ENCODE measurements at places on chromosomes 12 and 14. TPM values are rescaled to one million over a fixed set of nuclear protein-coding genes. Genes with fewer than 3 reads are reported as not detected.

GRCh38 chr12:57234233-57234570, 4.7 kb downstream of the SHMT2 start:
- DNase-seq, result no peak

DNA sequence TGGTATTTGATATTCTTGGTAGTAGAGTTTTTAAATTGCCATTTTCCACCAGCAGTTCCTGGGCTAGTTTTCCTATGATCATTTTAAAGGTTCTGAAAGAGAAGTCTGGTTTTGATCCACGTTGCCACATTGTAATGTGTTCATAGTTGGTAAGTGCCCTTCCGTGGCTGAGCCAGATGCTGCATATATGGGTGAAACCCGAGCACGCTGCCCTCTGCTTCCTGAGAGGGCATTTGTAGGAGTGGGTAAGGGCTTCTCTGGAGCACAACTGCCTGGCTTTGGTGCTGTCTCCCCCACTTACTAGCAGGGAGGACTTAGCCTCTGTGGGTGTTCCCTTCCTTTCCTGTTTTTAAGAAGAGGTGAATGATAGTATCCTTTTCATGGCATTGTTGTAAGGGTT, 7.1 kb downstream of the SNRNP35 start:
- no peak for DNase-seq

- DNase-seq, result no peak
These were observed 3.1 kb upstream of the SSH1 start for GRCh38 chr12:108860443-108860842.

DNA sequence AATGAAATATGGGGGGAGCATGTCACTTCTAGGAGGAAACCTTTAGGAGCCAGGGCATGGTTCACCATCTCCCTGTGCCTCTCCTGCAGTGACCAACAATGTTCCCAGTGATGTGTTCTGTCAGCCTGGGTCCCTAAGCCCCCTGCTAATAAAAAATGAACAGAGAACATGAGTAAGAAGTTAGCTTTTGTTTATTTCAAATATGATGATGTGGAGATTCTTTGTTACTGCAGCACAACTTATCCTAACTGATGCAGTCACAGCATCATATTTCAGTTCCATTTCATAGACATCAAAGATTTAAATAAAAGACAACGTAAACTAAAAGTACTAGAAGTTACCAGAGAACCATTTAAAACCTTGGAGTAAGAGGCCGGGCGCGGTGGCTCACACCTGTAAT, 43.9 kb downstream of the SERPINA3 start:
- no peak for DNase-seq

WSCD2 gene
- 1.7 TPM for total RNA-seq
